ENCODE measurements at places on chromosomes 2 and 18.

DNA sequence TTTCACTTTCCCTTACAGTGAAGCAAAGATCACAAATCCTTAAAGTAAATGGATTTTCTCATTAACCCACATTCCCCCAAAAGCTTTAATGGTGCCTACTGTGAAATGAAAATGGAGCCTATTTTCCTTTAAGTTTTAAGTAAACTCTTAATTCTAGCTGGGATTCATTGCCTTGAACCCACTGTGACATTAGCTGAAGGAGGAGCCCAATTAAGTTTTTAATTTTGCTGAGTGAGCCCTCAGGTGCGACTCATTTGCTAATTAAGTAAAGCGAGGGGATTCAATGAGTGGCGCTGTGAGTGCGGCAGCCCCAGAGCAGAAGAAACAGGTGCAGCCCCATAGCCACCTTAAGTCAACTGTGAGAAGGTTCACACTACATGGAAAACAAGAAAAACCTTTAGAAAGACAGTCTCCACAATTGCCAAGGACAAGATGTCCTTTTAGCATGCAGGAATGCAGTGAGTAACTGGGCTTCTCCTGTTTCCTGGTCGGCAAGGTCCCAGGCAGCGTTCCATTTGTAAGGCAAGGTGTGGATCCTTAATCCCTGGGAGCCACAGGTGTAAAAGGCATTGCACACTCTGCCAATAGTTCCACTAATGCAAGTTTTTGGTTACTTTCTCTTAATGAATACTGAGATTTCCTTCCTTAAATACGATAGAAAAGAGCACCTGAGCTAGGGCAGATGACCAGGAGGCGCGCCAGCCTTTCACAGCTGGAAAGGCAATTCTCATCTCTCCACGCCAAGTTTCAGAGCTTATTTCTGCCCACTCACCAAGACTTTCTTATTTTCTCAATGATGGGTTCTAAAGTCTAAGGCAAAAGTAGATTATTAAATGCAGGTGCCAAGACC lies 87.7 kb downstream of the TMEM18 start:
- no peak for DNase-seq

GRCh38 chr2:65437392-65438135 lies 5.2 kb upstream of the SPRED2 start:
- DNase-seq, result no peak

GRCh38 chr2:30178618-30179434 lies 32.0 kb downstream of the YPEL5 start:
- DNase-seq, result no peak

DNA sequence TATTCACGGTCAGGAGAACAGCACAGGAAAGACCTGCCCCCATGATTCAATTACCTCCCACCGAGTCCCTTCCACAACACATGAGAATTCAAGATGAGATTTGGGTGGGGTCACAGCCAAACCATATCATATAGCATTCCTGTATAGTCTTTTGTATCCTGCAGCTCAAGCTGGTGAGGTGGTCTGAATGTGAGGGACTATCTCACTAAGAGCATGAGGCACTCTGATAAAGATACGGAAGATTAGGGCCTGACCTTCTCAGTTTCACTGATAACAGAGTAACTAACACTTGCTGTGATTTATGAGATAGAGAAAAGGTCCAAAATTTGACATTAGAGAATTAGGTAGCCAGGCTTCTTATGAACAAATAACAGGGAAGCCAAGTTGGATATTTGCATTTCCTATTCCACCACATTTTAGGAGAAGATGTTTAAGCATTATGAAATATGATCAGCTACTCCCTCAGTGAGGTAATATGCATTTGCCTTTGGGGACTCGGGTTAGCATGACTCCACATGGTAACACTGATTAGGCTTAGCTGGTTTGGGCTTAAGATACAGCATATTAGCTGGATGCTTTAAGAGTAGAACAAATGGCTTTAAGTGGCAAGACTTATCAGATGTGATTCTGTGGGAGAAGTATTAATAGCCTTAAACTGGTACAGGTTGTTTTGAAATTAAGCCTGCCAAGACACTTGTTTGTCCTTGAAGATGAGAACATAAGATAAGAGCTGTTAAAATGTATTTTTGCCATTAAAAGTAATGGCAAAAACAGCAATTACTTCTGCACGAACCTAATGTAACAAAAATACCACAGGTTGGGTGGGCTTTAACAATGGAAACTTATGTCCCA lies 106.9 kb upstream of the MSTN start:
- DNase-seq, result no peak

DNA sequence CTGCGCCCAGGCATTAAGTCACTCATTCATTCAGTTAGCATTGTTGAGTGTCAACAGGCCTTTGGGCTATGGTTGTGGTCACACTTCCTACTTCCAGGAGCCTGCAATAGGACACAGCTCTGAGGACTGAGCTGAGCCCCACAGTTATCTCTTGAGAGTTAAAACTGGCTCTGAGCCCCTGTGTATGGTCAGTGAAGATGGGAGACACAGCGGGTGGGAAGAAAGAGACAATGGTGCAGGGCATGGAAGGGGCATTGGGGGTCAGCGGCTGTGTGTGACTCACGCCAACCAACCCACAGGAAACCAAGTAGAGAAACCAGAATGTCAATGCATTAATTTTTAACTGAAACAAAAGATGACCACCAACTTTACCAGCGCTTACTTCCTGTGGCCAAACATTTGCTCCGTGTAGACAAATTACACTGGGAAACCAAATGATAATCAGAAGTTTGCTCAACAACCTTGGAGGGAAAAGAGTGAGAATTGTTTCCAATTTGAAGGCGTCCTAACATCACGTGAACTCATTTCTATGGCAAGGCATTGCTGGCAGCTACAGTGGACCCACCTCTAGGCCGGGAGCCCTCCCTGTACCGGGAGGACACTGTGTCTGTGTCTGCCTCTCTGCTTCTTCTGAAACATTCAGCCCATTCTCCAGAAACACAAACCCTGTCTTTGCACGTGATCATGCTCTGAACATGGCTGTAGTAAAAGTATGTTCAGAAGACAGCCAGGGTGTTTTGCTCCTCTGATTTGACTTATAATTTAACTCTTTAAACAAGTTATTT lies 212.0 kb upstream of the ID2 start:
- DNase-seq, result no peak

Data from activated gamma-delta T cell (primary cell).